ENCODE measurements at places on chromosomes 6 and 20. TPM values are rescaled to one million over a fixed set of nuclear protein-coding genes. Genes with fewer than 3 reads are reported as not detected.

- DNase-seq, result peak; percentile 19
These were observed 26.2 kb upstream of the CMTR1 start for GRCh38 chr6:37406726-37407341.

GRCh38 chr6:149854532-149854931 lies 9.6 kb downstream of the LRP11 start:
- DNase-seq, result no peak

DNA sequence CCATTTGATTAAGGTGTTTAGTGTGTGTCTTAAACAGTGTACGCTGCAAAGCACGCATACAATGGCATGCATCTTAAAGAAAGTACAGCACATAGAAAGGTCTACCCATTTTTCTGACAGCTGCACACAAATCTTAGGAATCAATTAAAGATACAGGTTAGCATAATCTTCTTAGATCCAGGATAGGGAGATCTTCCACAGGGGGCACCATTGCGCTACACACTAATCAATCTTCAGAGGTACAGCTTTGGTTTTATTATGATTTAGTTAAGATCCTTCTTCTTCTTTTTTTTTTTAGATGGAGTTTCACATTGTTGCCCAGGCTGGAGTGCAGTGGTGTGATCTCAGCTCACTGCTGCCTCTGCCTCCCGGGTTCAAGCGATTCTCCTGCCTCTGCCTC lies 63.7 kb upstream of the BEND3 start:
- no peak for DNase-seq

Gene ADGB
- total RNA-seq, result 0.04 TPM

Gene SIM1
- 2.4 TPM for total RNA-seq

Gene CD24
- total RNA-seq, result 19.0 TPM

- DNase-seq, result peak; percentile 41
These were observed 235.0 kb upstream of the GMDS start for GRCh38 chr6:2480267-2480966.

DNA sequence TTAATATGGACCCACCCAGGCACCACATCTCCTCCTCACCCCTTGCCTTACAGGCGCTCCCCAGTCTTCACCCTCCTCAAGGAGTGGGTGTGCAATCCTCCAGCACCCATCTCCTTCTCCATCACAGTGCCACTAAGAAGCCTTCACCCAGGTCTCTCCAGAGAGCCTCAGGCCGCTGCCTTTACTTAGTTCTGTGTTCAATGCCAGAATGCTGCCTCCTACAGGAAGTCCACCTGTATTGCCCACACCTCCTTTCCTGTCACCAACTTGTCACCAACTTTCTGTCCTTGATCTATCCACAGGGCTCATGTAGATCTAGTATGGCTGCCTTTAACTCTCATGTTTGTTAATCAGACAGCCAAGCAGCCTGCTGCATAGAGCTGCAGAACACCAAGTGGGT lies 586 bp upstream of the LST1 start:
- DNase-seq, result no peak

GRCh38 chr20:32236819-32237218 lies 29.1 kb downstream of the POFUT1 start:
- no peak for DNase-seq

GRCh38 chr20:24436160-24436559 lies 33.3 kb upstream of the SYNDIG1 start:
- peak; percentile 62 for DNase-seq

DNA sequence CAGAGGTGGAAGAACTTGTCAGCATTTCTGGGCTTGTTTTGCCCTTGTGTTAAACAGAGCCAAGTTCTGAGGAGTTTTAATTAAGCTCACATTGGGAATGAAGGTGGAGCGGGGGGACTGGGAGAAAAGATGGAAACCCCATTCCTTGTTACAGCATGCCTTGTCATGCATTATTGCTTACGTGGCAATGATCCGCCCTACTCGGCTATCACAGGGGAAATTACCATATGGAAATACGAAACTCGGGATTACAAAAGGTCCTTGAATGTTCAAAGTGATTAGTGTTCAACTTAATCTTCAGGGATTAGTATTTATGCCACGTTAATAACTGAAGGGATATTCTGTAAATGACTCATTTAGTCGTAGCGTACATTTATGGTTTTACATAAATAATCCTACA lies 86.4 kb downstream of the MAP3K7 start:
- DNase-seq, result no peak

DNA sequence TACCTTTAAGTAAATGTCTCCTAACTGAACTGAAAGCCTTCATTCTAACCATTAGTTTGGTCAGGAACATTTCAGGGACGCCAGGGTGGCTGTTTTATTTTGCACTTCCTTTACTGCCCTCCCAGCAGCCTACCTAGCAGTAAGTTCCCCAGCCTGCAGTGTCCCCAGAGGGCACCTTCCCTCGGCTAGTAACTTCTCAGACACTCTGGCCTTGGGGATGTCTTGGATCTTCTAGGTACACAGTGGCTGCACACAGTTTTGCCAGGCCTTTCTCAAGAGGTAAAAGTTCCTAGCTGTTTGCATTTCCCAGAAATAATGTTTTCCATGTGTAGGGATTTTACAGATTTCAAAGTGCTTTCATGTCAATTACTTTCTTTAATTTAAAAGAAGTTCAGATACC lies 378 bp upstream of the LAMA2 start:
- no peak for DNase-seq

Gene RIPOR2
- 17.9 TPM for total RNA-seq

DNA sequence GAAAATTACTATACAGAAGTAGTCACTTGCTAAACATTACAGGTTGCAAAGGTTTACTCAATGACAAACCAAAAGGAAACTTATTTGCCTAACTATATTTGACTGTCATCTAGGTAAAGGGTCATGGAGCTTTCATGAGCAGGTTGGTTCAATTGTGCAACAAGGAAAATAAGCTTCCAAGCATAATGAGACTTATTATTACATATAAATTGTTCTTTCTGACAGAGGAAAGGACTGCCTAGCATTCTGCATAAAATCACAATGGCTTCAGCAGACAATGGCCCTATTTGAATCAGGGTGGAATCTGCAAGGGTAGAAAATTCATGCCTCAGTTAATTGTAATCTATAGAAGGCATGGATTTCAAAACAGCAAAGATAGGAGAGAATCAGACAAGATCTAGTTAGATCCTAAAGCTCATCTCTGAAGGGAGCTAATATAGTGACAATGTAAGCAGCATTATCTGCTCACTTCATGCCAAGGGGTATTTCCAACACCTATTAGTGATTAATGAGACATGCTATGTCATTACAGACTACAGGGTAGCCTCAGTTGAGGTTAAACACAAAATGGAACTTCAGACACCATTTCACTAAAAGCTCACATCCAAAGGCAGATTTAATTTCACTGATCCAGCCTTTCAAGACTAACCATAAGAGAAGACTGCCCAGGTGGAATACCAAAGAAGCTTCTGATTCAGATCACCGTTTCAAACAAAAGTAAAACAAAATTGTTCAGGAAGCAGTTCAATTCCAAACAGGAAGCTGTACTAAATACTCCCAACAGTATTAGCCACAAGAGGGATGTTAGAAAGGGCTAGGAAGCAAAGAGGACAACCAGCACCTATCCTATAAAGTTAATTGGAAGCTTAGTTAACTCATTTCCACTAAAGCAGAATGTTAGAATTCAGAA lies 8.5 kb downstream of the STAU1 start:
- DNase-seq, result no peak

DNA sequence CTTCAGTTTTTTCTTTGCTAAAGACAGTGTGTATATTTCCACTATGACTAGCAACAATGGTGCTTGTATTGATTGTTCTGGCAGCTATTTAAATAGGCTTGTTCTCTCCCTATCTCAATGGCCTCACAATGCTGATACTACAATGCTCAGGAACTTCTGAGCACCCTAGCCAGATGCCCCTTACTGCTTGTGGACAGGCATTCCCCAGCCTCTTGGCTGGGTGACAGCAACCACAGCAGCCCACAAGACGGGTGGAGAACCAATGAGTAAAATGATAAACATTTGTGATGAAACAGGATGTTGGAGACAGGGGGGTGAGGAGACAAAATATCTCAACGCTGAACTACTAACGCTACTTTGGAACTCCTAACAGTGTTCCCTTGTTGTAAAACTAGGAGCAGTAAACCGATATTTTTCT lies 42.3 kb downstream of the HIVEP2 start:
- DNase-seq, result peak; percentile 46

Gene TTK
- 9.4 TPM for total RNA-seq

- DNase-seq, result peak; percentile 14
These were observed 1348.2 kb upstream of the GJE1 start for GRCh38 chr6:140784573-140784972.

DNA sequence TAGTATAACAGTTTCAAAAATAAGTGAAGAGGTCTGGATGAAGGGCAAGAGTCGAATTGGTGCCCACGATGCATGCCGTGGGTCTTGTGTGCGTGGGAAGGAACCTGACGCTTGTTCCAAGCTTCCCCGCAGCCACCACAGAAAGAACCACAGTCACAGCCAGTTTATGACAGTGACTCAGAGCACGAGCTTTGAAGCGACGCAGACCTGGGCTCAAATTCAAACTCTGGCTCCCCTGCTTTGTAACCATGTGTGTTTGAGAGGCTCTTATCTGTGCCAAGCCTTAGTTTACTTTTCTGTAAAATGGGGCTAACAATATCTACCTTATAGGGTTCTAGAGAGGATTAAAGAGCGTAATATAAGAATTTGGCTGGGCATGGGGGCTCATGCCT lies 65.5 kb downstream of the SYNJ2 start:
- DNase-seq, result no peak

DNA sequence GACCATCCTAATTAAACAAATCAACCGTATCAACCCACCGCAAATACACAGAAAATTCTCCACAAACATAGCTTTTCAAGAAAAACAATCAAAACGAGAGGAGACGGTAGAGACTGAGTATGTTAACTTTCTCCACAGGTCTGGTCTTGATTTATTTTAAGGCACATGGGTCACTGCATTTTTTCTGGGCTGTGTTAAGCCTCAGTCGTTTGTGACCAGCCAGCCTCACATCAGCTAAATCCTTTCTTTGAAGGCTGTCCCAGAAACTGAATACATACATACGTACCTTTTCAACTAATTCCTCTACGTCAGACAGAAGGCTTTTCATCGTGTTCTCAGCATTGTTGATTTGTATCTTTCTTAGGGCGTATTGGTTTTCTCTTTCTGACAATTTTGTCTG lies 69.4 kb downstream of the LAMA4 start:
- peak; percentile 71 for DNase-seq

All from muscle of leg (tissue), 16 donors.